Stimulated activated CD4-positive, alpha-beta T cell treated with anti-CD3 and anti-CD28 coated beads, Interleukin-1b, Interleukin-23, amount 100 ng/mL, for 48 hours (primary cell): ENCODE measurements at places on chromosomes 7 and 10.

DNA sequence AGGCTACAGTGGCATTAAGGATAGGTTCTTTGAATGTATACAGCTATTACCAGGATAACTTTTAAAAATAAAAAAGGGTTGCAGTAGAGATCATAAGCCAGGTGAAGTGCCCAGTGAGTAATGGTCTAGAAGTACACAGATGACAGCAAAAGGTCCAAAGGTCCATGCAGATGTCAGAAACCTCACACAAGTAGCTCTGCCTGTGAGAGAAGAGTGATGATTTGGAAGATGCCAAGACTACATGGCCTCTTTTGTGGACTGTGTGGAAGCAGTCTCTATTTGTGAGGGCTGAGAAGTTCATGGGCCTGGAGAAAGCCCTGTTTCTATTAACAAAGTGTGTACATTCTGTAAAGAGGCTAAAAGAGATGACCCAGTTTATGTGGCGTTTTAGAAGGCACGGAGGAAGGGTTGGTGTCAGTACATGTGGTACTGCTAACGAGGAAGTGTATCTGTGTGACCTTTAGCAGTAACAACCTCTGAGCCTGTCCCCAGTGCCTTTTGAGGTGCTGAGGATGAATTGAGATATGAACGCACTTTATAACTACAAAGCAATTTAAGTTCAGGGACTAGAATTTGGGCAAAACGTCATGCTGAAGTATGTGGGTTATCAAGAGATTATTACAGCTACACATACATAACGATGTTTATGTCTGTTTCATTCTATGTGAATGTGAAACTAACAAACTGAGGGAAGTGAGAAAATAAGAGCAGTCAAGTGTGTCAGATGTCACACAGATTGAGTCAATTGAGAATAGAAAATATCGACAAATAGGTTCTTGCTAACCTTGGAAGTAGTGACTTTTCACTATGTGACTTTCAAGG is 7.6 kb downstream of the CYCS start:
- no peak for DNase-seq

DNA sequence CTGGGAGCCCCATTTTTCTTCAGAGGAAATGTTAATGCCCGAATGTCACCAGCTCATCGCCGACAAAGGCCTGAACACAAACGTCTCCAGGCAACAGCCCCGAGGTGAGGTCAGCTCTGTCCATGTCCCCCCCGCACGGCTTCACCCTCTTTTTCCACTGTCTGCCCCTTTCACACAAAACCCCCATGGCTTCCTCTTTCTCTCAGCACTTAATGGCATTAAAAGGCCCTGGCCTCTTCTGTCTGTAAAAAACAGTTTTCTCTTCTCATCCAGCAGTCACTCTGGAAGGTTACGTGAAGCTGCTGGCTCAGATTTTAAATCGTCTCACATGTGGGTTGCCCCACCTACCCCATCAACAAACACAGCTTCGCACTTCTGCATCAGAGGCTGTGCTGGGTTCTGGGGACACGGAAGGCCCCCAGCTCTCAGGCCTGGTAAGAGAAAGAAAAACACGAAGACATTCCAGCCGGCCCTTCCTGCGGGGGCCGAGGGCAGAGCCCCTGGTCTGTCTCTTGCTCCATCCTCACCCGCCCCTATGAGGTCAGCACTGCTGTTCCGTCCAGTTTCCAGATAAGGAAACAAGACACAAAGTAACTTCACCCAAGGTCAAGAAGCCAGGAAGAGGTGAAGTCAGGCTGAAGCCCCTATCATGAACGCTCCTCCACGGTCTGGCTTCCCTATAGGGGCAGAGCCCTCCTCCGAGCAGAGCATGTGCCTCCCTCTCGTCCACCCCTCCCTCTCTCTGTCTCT is 91.1 kb upstream of the PDGFA start:
- DNase-seq = no peak

DNA sequence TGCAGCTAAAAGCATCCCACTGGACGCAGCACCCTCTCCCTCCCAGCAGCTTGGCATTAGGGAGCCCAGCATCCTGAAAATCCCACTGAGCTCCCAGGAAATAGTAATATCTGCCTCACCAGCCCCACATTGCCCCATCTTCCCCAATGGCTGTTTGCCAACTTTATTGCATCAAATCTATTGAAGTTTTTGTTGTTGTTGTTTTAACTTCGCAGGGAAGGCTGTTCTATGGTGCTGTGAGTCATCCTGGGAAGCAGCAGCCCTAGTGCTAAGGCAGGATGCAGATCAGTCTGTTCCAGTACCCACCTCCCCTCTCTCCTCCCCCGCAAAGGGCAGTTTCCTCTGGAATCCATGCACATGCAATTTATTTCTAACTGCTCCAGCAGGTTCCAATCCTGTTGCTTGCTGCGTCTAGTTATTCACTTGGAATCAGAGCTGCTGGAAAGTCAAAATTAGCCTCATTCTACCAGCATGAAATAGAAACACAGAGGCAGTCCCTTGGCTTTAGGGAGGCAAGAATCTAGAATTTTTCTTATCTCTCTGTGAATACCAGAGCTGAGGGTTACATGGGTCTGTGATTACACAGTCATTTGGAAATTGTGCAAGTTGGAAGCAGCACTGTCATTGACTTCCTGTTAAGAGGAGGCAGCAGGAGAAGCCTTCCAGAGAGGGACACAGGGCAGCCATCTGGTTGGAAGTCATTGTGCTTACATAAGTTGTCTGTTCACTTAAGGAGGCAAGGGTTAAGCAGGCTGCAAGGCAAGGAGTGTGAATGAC is 115.9 kb upstream of the CACUL1 start:
- DNase-seq = no peak

DNA sequence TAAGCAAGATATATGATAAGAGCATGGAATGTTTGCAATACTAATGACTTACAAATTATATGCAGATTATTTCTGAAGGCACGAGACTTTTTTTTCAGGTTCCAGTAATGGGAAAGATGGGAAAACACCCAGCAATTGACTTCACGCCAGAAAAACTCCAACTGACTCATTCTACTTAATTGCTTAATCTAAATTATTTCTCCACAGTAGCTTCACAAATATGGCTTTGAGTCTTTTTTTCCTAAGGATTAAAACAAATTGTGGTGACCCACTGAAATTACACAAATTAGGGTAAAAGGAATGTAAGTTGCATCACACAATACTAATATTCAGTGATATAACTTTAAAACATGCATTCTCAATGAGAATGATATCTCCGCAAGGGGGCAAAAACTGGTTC is 138.7 kb downstream of the GNAI1 start:
- DNase-seq = no peak

GRCh38 chr10:121099592-121099991 is 248.4 kb downstream of the WDR11 start:
- DNase-seq = no peak

GRCh38 chr10:17790651-17791050 is 18.5 kb upstream of the MRC1 start:
- no peak for DNase-seq

DNA sequence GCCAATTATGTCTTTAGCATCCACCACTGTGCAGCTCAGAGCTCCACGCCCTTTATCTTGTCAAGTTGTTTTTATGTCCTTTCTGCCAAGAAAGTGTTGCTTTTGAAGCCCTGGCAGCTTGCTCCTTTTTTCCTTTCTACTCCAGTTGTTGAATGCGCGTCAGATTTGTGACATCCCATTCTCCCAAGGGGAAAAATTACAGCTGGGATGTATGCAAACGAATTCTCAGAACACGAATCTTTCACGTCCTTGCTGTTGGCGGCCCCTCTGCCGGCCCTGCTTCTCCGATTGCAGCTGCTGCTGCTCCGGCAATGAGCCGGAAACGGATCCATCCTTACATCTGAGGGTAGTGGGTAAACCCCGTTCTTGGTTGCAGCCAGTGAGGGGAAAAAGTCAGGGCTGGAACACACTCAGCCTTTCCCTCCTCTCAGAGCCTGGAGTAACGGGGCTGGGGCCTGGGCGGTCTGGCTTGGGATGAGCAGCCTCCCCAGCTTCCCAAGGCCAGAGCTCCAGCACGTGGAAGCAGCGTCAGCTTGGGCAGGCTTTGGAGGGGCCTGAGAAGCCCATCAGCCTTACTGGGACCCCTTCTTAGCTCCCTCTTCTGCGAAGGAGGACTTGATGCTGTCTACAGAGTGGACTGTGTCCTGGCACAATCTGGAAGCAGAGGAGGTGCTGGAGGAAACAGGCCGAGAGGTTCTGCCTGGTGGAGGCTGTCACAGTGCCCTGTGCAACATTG is 79.0 kb upstream of the CHST15 start:
- no peak for DNase-seq

DNA sequence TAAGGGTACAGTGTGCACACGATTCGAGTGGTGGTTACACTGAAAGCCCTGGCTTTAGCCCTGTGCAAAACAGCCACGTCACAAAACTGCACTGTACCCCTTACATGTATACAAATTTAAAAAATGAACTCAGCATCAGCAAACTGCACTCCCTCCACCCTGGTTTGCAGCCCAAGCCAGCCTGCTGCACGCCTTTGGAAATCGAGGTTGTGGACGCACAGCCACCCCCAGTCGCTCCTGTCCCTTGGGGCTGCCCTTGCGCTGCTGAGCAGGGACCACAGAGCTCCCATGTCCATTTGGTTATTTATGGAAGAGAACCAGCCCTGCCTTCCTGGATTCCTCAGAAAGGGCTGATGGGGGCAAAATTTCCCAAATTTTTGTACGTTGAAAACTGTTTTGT is 98.8 kb downstream of the INPP5A start:
- DNase-seq = no peak

- no peak for DNase-seq
Measured at GRCh38 chr7:25216837-25217236, 11.4 kb downstream of the NPVF start.

GRCh38 chr7:100366411-100367250 is 6.7 kb upstream of the PILRA start:
- no peak for DNase-seq

DNA sequence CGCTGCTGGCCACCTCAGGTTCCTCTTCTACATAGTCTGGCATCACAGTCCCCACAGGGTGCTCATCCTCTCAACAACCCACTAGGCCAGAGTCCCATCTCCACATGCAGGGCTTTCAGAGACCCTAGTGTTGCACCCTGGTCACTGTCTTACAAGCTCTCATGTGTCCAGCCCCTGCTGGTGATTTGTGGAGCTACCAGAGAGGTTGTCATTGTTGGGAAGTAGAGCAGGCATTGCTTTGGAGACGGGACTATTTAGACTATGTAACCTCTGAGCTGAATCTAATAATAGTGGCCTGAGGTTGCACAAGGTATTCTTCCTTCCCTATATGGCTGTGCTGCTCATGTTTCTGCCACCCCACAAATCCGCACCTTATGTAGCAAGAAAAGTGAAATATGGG is 135.3 kb upstream of the VWC2 start:
- DNase-seq = no peak

DNA sequence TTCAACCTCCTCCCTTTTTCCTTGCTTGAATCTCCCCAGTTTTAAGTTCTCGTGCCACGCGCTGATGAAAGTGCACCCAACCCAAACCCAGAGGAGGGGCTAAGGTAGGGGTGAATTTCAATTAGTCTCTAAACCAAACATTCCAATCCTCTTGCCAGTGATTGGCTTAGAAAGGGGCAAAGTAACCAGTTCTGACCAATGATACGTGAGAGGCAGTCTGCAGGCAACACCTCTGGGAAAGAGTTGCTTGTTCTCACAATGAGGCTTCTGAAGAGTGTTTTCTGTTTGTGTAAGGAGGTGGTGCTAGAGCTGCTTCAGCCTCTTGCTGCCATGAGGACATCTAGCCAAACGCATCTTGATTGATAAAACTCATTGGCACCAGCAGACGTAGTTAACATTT is 21.8 kb downstream of the SLC35G1 start:
- no peak for DNase-seq

GRCh38 chr10:126049759-126050700 is 153.7 kb downstream of the FANK1 start:
- no peak for DNase-seq

- no peak for DNase-seq
Measured at GRCh38 chr10:97810446-97810845, 38.6 kb upstream of the SFRP5 start.

DNA sequence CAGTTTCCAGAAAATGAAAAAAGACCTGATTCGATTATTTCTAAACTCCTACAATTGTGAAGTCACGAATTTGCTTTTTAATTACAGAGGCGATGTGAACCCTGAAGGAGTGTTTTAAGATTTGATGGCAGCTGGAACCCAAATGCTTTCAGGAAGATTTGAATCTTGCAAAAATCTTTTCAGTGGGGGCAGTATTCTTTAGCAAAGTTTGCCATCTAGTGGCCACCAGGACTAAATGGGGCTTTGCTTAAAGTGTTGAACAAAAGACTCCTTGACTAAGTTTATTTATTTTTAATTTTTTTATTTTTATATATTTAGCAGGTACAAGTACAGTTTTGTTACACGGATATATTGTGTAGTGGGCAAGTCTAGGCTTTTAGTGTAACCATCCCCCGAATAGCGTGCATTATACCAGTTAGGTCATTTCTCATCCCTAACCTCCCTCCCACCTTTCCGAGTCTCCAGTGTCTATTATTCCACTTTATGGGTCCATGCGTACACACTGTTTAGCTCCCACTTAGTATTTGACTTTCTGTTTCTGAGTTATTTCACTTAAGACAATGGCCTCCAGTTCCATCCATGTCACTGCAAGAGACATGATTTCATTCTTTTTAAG is 98.8 kb downstream of the CACNB2 start:
- DNase-seq = no peak

DNA sequence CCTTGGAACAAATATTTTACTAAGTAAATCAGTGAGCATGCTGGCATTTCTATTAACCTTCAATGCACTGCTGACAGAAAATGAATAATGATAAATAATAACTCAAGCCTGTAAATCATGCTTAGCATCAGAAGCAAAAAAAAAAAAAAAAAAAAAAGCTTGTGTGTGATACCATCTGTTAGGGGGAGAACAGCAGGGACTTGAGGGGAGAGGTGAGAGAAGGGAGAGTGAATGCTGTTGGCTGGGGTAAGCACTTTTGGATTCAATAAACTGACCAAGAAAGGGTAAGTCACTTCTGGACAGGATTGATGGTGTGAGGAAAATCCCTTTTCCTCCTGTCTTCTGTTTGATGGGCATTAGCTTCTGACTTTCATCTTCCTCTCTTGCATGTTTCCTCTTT is 996.4 kb downstream of the KCNMA1 start:
- no peak for DNase-seq

DNA sequence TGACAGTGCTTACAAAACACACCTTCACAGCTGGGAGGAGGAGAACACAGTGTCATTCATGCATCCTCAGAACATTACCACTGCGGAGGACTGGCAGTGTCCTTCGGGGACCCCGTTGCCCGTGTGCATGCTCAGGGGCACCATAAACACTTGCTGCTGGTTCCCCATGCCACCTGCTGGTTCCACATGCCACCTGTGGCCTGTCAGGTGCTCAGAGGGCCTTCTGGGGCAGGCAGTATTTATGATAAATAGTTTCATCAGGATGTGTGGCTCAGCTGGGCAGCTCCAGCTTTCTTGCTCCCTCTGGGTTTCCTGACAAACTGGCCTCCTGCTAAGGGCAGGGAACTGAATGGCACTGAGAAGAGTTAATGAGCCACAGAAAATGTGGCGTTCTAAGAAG is 32.1 kb downstream of the CELF2 start:
- no peak for DNase-seq

GRCh38 chr10:44725404-44725803 is 185.7 kb upstream of the TMEM72 start:
- DNase-seq = no peak
